Breast epithelium (tissue), 4 donors: ENCODE measurements at places on chromosomes 3 and 15. TPM values are rescaled to one million over a fixed set of nuclear protein-coding genes. Genes with fewer than 3 reads are reported as not detected.
A peak's percentile ranks its signal among the peaks of the same experiment; 100 is the strongest.

The IL5RA gene
- total RNA-seq = 0.48 TPM

The GASK1A gene
- total RNA-seq = 22.6 TPM

The PLA1A gene
- 0.59 TPM for total RNA-seq

The UPK1B gene
- 6.7 TPM for total RNA-seq

The SH2D7 gene
- not detected for total RNA-seq

The CCDC191 gene
- total RNA-seq = 13.2 TPM

The APBA2 gene
- 0.64 TPM for total RNA-seq

GRCh38 chr15:82184355-82184754 is 78.2 kb downstream of the EFL1 start:
- peak overlapping the region; percentile 27 for H3K27ac ChIP-seq
- H3K36me3 ChIP-seq = no peaks in the 10 kb centered on the region
- DNase-seq = no peak
- H3K4me3 ChIP-seq = no peak overlapping the region

GRCh38 chr3:170044271-170044670 is 6.5 kb downstream of the GPR160 start:
- no peak for DNase-seq
- no peaks in the 10 kb centered on the region for H3K4me1 ChIP-seq
- no peaks in the 10 kb centered on the region for H3K27me3 ChIP-seq
- H3K27ac ChIP-seq = peak overlapping the region; percentile 64

- H3K36me3 ChIP-seq = no peaks in the 10 kb centered on the region
- peak overlapping the region; percentile 36 for H3K4me3 ChIP-seq
- H3K4me1 ChIP-seq = no peaks in the 10 kb centered on the region
- no peak for DNase-seq
- peak overlapping the region; percentile 90 for H3K27ac ChIP-seq
These were observed 18.4 kb downstream of the FLNB start for GRCh38 chr3:58026598-58026997.

GRCh38 chr15:78762985-78763795 is 48.1 kb downstream of the ADAMTS7 start:
- H3K27me3 ChIP-seq = no peaks in the 10 kb centered on the region
- no peaks in the 10 kb centered on the region for H3K4me1 ChIP-seq
- DNase-seq = no peak
- no peaks in the 10 kb centered on the region for H3K36me3 ChIP-seq

DNA sequence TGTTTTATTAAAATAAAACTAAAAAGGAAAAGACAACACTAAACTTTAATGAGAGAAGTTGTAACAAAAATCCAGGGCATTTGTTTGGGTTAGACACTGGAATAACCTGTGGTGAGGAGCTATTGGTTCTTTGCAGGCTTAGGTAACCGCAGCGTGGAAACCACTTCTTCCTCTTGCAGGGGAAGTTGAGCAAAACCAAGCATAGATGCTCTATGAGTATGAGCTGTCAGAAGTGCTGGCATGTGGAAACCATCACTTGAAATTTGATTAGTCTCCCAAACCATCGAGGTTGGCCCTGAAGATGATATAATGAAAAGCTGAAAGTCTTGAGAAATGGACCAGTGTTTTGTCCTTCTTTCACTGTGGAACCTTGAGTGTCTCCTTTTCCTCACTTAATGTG is 127.1 kb upstream of the RBMS3 start:
- H3K36me3 ChIP-seq = no peaks in the 10 kb centered on the region
- no peak overlapping the region for H3K4me3 ChIP-seq
- no peak overlapping the region for H3K27ac ChIP-seq
- H3K4me1 ChIP-seq = no peaks in the 10 kb centered on the region
- H3K27me3 ChIP-seq = no peaks in the 10 kb centered on the region
- no peak for DNase-seq

DNA sequence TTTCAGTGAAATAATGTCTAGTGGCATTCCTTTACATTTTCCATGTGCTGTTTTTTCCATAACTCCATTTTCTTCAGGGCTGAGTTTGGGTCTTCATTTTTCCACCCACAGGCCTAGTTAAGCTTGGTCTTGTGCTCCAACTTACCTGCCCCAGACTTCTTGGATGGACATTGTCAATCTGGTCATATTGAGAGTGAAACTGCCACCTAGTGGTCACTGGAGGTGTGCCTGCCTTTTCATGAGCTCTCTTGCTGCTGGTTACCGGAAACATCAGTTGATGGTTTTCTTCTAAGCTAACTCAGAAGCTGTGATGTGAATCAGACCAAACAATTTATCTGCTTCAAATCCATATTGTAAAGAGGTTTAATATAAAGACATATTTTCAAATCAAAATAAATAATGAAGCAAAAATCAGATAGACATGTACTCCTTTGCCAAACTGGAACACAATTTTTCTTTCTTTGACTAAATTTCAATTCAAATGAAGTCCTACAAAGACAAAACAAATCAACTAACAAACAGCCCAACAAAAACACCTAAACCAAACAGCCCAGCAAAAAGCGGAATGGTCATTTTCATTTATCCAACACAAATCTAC is 135.1 kb upstream of the RASGRP1 start:
- DNase-seq = peak; percentile 55
- no peak overlapping the region for H3K27ac ChIP-seq
- H3K27me3 ChIP-seq = no peaks in the 10 kb centered on the region
- H3K4me3 ChIP-seq = no peak overlapping the region

- H3K4me1 ChIP-seq = no peaks in the 10 kb centered on the region
- H3K27ac ChIP-seq = no peak overlapping the region
- no peak for DNase-seq
These were observed 28.3 kb downstream of the IDH3A start for GRCh38 chr15:78177447-78177873.

DNA sequence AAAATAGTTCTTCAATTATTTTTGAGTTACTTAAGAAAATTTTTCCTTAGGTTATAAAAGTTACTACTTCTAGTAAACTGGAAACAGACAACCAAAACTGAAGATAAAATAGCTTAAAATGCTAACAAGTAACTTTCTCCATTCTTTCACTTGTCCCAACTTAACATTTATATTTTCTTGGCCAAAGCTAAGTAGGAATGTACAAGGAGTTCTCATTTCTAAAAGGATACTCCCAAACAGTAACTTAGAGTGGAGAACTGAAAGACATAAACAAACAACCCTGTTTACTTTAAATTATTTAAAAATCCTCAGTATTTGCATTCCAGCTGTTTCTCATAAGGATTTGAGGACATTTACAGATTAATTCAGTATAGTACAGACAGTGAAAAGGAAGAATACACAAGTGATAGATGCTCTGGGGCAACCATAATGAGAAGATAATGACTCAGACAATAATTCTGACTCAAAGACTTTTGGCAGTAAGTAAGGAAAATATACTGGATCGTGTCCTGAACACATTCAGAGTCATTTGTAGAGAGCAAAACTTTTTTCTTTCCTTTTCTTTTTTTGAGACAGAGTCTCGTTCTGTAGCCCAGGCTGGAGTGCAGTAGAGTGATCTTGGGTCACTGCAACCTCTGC is 29.2 kb upstream of the ANXA2 start:
- H3K36me3 ChIP-seq = no peaks in the 10 kb centered on the region
- H3K27ac ChIP-seq = peak overlapping the region; percentile 34
- peaks cover 2% of the 10 kb centered on the region for H3K4me1 ChIP-seq
- H3K27me3 ChIP-seq = no peaks in the 10 kb centered on the region
- no peak for DNase-seq

- no peak overlapping the region for H3K27ac ChIP-seq
- no peaks in the 10 kb centered on the region for H3K36me3 ChIP-seq
- H3K4me1 ChIP-seq = no peaks in the 10 kb centered on the region
- DNase-seq = no peak
- no peak overlapping the region for H3K4me3 ChIP-seq
These were observed 342.9 kb upstream of the DPH6 start for GRCh38 chr15:35888815-35889214.

DNA sequence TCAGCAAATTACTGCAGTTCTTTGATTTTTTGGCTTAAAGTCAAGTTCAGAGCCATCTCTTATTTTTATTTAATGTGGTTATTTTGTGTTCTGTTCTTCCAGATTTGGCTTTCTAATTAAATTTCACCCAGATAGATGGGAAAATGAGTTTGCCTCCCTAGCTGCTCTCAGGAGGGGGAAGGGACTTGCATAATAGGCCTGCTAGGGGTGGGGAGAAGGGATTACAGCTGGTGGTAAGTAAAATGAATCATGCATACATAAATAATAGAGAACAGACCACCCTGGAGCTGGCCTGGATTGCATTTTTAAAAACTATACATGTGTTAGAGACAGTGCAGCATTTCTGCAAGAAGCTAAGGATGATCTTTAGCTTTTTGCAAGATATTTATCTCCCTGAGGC is 3.9 kb upstream of the PXYLP1 start:
- H3K4me1 ChIP-seq = no peaks in the 10 kb centered on the region
- H3K4me3 ChIP-seq = no peak overlapping the region
- H3K36me3 ChIP-seq = no peaks in the 10 kb centered on the region
- no peak overlapping the region for H3K27ac ChIP-seq
- H3K27me3 ChIP-seq = no peaks in the 10 kb centered on the region

- H3K36me3 ChIP-seq = no peaks in the 10 kb centered on the region
- H3K27ac ChIP-seq = no peak overlapping the region
- no peaks in the 10 kb centered on the region for H3K4me1 ChIP-seq
- no peak overlapping the region for H3K4me3 ChIP-seq
These were observed 41.2 kb downstream of the SLC6A11 start for GRCh38 chr3:10857235-10857634.

- H3K36me3 ChIP-seq = no peaks in the 10 kb centered on the region
- H3K4me3 ChIP-seq = no peak overlapping the region
- no peaks in the 10 kb centered on the region for H3K4me1 ChIP-seq
- no peak overlapping the region for H3K27ac ChIP-seq
- H3K27me3 ChIP-seq = no peaks in the 10 kb centered on the region
These were observed 197.8 kb downstream of the TBC1D5 start for GRCh38 chr3:17544632-17545031.
